ENCODE measurements at places on chromosomes 13 and 19.

DNA sequence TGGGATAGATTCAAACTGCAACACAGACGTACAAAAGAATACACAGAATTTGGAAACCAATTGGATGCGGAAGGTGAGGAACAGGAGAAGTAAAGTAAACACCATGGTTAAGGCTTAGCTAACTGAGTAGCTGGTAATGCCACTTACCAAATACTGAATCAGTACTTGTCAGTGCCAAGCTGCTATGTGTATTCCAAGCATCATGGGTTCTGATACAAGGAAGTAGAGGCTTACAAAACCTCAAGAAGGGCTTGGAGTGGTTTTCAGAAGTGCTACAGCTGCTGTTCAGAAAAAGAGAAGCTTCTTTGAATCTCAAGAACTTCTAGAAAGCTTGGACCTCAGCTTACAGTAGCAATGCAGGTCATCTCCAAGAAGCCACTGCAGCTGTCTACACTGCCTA, 35.9 kb upstream of the DCT start:
- H3K4me1 ChIP-seq: no peaks in the 10 kb centered on the region
- H3K4me3 ChIP-seq: no peak overlapping the region
- no peak for DNase-seq
- no peaks in the 10 kb centered on the region for H3K27me3 ChIP-seq
- H3K36me3 ChIP-seq: no peaks in the 10 kb centered on the region

DNA sequence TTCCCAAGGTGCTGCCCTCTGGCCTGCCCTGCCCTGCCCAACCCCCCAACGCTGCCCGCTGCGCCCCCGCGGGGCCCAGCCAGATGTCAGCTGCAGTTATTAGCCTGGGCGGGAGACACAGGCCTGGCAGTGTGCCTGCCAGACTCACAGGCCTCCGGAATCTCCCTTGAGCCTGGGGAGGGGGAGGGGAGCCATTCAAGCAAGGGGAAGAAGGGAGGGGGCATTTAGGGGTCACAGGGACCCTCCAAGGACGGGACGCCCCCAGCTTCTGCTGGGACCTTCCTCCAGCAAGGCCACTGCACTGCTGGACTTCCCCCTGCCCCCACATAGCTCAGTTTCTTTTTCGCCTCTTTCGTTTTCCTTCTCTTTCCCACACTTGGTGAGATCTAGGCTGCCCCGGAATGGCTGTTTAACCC, 2.6 kb upstream of the JUNB start:
- no peaks in the 10 kb centered on the region for H3K36me3 ChIP-seq
- DNase-seq: peak; percentile 84
- H3K4me3 ChIP-seq: no peak overlapping the region
- H3K27ac ChIP-seq: peak overlapping the region; percentile 100
- peaks cover 56% of the 10 kb centered on the region for H3K4me1 ChIP-seq

DNA sequence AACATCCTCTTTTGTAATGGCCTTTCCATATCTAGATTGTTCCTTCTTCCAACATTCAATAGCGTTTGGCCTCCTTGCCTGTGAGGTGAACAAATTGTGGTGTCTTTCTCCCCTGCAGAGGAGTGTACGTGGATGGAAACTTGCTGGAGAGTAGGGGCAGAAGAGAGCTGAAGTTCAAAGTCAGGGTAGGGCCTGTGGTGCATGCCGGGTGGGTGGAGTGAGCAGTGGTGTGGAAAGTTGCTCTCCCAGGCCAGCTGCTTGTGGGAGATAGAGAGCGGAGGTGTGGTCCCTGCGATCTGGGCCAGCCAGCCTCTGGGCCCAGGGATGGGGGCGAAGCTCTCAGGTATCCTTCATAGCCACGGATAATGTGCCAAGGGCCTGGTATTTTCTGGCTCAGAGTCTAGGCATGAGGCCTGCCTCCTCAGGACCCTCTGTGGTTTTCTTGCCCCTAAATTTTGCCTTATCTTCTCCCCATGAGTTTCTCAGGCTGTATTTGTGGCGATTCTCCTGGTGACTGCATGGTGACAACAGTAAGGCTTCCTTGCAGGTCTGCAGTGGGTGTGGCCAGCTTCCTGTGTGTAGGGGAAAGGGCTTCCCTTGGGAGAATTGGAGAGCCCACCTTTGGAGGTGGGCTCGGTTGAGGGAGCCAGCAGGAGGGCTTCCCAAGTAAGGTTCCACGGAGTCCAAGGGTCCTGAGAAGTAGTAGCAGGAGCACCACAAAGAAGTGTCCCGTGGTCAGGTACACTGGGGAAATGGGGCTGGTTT, 6.7 kb downstream of the RGCC start:
- H3K36me3 ChIP-seq: peaks cover 28% of the 10 kb centered on the region
- H3K4me1 ChIP-seq: peaks cover 95% of the 10 kb centered on the region
- H3K27me3 ChIP-seq: no peaks in the 10 kb centered on the region
- H3K27ac ChIP-seq: peak overlapping the region; percentile 88
- peak; percentile 50 for DNase-seq

- no peaks in the 10 kb centered on the region for H3K4me1 ChIP-seq
- H3K36me3 ChIP-seq: no peaks in the 10 kb centered on the region
- H3K4me3 ChIP-seq: no peak overlapping the region
These were observed 74.3 kb upstream of the FAM216B start for GRCh38 chr13:42707048-42707447.

GRCh38 chr13:30618186-30618929, 638 bp downstream of the USPL1 start:
- H3K4me3 ChIP-seq: peak overlapping the region; percentile 98
- no peaks in the 10 kb centered on the region for H3K27me3 ChIP-seq
- no peak for DNase-seq
- H3K36me3 ChIP-seq: peaks cover 12% of the 10 kb centered on the region
- peak overlapping the region; percentile 94 for H3K27ac ChIP-seq

DNA sequence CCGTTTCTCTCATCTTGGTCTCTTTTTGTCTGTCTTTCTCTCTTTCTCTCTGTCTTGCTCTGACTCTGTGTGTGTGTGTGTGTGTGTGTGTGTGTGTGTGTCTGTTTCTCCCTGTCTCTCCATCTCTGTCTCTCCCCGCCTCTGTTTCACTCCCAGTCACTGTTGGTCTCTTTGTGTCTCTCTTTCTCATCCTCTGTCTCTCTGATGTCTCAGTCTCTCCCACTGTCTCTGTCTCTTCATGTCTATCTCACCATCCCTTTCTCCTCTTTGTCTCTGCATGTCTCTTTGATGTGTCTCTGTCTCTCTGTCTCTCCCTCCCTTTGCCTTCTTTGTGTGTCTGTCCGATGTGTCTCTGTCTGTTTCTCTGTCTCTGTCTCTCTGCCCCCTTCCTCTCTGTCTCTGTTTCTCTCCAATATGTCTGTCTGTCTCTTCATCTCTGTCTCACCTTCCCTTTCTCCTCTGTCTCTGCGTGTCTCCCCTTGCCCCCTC, 2.5 kb downstream of the NFIC start:
- H3K36me3 ChIP-seq: no peaks in the 10 kb centered on the region
- H3K27me3 ChIP-seq: no peaks in the 10 kb centered on the region
- DNase-seq: no peak
- no peak overlapping the region for H3K4me3 ChIP-seq

- H3K4me3 ChIP-seq: no peak overlapping the region
- H3K27ac ChIP-seq: no peak overlapping the region
- H3K27me3 ChIP-seq: no peaks in the 10 kb centered on the region
- no peaks in the 10 kb centered on the region for H3K36me3 ChIP-seq
- DNase-seq: no peak
These were observed 378.9 kb downstream of the DLEU7 start for GRCh38 chr13:50464349-50465251.

DNA sequence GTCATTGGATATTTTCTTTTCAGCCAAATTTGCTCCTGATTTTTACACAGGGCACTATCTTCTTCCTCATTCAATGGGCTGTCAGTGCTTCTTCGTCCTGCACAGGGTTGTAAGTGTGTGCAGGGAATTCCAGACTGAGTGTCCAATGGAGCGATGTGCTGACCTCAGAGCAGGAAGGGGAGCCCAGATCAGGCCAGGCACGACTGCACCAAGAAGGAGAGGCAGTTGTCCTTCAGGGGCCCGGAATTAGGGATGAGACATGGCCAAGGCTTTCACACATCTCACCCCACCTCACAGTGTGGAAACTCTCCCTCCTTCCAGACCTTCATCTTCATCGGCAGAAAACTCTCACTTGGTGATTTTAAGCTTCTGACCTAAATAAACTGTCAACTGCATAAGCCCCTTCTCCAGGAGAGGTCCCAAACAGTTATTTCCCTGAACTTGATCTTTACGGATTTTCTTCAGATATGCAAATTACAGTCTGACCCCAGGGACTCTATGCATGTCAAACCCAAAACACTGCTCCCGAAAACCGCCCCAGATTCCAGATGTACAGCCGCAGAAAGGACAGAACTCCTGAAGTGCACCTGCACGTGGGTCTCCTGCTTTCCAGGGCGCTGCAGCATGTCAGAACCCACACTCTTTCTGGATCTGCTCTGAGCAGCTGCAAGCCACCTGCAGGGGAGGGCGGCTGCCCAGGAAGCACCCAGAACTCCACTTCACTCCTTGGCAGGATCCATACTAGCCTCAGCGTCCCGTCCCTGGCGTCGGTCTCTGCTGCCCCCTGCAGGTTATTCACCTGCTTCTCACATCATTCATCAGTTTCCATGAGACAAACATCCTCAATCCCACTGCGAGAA, 625 bp upstream of the ZNF20 start:
- H3K27ac ChIP-seq: peak overlapping the region; percentile 63
- no peaks in the 10 kb centered on the region for H3K27me3 ChIP-seq
- peaks cover 4% of the 10 kb centered on the region for H3K36me3 ChIP-seq
- H3K4me3 ChIP-seq: peak overlapping the region; percentile 66
- peaks cover 26% of the 10 kb centered on the region for H3K4me1 ChIP-seq
- peak; percentile 82 for DNase-seq

DNA sequence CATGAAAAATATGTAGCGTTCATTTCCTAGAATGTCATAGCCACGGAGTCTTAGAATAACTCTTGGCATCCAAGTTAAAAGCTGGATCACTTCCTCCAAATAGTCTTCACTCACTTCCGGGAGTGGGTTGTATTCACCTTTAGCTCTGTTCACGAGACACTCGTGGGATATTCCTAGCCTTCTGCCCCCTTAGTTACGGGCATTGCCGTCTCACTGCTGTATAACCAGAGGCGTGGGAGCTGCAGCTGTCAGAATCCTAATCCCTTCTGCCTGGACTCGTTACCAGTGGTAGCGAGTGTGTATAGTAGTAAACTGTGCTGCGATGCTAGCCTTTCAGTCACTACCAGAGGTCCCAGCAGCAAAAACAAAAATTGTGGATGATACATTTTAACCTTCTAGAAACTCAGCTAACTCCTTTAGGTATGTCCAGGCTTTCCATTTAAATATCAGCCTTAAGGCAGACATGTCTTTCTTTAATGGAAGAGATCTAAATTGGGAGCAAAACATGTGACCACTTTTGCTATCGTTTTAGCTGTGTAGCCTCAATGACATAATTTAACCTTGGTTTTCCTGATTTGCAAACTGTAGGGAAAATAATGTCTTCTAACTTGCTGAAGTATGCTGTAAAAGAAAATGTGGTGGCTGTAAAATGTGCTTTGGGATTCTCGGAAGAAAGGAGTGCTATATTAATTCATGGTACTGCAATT, 34.1 kb downstream of the ERCC5 start:
- no peak for DNase-seq
- H3K36me3 ChIP-seq: peaks cover 23% of the 10 kb centered on the region
- H3K4me1 ChIP-seq: no peaks in the 10 kb centered on the region
- no peak overlapping the region for H3K4me3 ChIP-seq

DNA sequence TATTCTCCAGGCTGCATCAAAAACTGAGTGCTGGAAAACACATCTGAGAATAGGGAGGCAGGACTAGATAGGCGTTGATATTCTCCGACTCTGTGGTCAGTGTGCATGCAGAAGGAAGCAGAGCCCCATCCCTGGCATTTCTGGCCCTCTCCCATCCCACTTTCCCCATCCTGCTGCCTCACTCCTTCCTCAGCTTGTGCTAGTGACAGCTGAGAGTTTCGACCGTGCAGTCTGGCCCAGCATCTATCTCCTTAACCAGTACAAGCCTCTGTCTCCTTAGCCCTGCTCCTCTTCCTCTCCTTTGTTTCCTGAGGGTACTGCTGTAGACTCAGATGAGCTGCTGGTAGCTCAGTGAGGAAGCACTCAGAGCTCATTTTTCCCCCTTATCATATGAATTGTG, 163.2 kb downstream of the SUCLA2 start:
- no peak for DNase-seq
- no peaks in the 10 kb centered on the region for H3K36me3 ChIP-seq
- H3K4me3 ChIP-seq: no peak overlapping the region
- no peak overlapping the region for H3K27ac ChIP-seq

DNA sequence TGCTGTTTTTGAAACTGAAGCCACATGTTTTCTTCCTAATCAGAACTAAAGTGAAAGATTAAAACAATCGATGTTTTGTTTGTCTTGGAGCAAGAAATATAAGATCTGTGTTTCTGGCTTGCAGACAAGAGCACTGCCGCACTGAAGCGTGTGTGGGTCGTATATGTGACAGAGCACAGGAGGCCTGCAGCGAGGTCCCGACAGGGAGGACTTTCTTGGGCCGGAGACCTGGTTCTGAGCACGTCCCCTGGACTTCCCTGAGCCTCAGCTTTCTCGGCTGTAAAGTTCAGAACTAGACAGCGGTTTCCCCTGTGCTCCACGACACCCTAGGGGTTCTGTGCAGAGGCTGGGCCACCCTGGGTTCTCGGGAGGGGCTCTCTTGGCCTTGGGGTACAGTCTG, 60.5 kb downstream of the GADD45B start:
- H3K36me3 ChIP-seq: no peaks in the 10 kb centered on the region
- DNase-seq: no peak
- H3K27ac ChIP-seq: no peak overlapping the region
- no peak overlapping the region for H3K4me3 ChIP-seq
- peaks cover 23% of the 10 kb centered on the region for H3K4me1 ChIP-seq

DNA sequence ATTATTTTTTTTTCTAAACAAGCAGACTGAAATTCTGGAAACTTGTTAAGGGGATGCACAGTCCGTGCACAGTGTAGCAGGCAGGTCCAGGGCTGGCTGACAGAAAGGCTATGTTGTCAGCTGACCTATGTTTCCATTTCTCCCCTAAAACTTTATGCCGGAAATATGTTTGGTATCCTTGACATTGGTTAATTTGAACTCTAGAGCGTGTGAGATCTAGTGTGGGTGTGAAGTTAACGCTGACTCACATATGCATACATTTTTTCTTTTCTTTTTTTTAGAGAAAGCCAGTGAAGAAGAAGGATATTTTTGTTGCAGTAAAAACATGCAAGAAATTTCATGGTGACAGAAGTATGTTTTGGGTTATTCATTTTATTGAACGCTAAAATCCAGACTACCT, 76.6 kb downstream of the B3GLCT start:
- no peaks in the 10 kb centered on the region for H3K4me1 ChIP-seq
- no peaks in the 10 kb centered on the region for H3K36me3 ChIP-seq
- no peak overlapping the region for H3K4me3 ChIP-seq
- no peaks in the 10 kb centered on the region for H3K27me3 ChIP-seq
- H3K27ac ChIP-seq: no peak overlapping the region
